ENCODE measurements at places on chromosomes 11 and 22.

DNA sequence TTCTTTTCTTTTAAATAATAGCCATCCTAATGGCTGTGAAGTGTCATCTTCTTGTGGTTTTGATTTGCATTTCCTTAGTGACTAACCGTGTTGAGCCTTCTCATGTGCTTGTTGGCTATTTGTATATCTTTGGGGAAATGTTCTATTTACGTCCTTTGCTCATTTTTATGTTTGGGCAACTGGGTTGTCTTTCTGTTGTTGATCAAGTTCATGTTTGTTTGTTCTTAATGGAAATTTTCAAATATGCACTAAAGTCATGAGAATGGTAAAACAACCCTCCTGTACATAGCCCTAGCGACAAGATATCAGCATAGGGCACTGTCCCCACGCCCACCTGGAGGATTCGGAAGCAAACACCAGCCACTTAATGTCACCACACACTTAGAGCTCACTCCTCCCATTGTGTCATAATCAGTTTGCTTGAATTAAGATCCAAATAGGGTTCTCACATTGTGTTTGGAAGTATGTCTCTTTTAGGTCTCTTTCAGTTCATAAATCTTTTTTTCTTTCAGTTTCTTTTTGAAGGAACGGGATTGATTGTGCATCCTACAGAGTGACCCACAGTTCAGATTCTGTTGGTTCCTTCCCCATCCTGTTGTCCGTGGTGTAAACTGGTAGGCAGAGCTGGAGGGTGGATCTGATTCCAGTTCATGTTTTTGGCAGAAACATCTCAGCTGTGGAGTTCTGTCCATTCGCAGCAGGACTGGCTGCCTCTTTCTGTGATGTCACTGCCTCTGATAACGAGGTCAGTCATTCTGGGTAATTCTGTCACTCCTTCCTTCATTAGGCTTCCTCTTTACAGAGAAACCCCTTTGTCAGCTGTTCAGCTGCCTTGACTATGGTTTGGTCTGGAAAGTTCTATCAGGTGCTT is 26.4 kb upstream of the ADORA2A start:
- peaks cover 15% of the 10 kb centered on the region for H3K36me3 ChIP-seq
- H3K4me1 ChIP-seq: peaks cover 38% of the 10 kb centered on the region
- H3K27me3 ChIP-seq: no peaks in the 10 kb centered on the region
- peak overlapping the region; percentile 95 for H3K27ac ChIP-seq

GRCh38 chr22:21933910-21934309 is 18.7 kb downstream of the PPM1F start:
- H3K36me3 ChIP-seq: peaks cover 10% of the 10 kb centered on the region
- peaks cover 17% of the 10 kb centered on the region for H3K4me1 ChIP-seq
- no peak overlapping the region for H3K27ac ChIP-seq
- DNase-seq: no peak
- no peak overlapping the region for H3K4me3 ChIP-seq
- H3K27me3 ChIP-seq: no peaks in the 10 kb centered on the region

GRCh38 chr11:101442171-101442570 is 141.6 kb downstream of the TRPC6 start:
- no peak for DNase-seq
- no peaks in the 10 kb centered on the region for H3K36me3 ChIP-seq
- no peaks in the 10 kb centered on the region for H3K27me3 ChIP-seq
- H3K27ac ChIP-seq: no peak overlapping the region

DNA sequence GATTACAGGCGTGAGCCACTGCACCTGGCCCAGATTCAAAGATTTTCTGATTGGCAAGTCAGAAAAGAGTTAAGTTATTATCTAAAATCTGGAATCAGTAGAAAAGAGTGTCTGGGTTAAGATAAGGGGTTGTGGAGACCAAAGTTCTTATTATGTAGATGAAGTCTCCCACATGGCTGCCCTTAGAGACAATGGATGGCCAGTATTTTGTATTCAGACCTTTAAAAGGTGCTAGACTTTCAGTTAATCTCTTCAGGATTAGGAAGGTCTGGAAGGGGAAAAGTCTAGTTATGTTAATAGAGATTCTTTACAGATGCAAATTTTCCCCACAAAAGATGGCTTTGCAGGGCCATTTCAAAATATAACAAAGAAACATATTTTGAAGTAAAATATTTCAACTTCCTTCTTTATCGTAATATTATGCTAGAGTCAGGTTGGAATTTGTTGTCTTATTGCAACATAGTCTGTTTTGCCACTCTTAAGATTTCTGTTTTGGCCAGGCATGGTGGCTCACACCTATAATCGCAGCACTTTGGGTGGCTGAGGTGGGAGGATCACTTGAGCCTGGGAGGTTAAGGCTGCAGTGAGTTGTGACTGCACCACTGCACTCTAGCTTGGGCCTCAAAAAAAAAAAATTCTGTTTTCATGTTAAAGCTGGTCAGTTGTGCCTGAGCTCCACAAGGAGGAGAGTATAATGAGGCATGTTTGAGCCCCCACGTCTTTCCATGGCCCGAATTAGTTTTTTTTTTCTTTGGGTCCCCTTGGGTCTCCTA is 14.0 kb downstream of the GRAMD1B start:
- H3K36me3 ChIP-seq: no peaks in the 10 kb centered on the region
- H3K4me3 ChIP-seq: no peak overlapping the region
- H3K27ac ChIP-seq: no peak overlapping the region
- no peak for DNase-seq
- H3K27me3 ChIP-seq: peaks cover 4% of the 10 kb centered on the region
- H3K4me1 ChIP-seq: no peaks in the 10 kb centered on the region

GRCh38 chr11:30868626-30869081 is 282.5 kb upstream of the MPPED2 start:
- DNase-seq: no peak
- peaks cover 2% of the 10 kb centered on the region for H3K27me3 ChIP-seq
- no peak overlapping the region for H3K27ac ChIP-seq
- no peaks in the 10 kb centered on the region for H3K4me1 ChIP-seq
- H3K4me3 ChIP-seq: no peak overlapping the region

- no peak overlapping the region for H3K4me3 ChIP-seq
- H3K4me1 ChIP-seq: peaks cover 44% of the 10 kb centered on the region
- no peak for DNase-seq
- H3K27ac ChIP-seq: no peak overlapping the region
Observed at GRCh38 chr11:134226806-134227325, 2.4 kb downstream of the VPS26B start.

- H3K4me3 ChIP-seq: no peak overlapping the region
- H3K27ac ChIP-seq: no peak overlapping the region
- H3K27me3 ChIP-seq: peaks cover 8% of the 10 kb centered on the region
Observed at GRCh38 chr11:100632941-100633452, 54.1 kb upstream of the ARHGAP42 start.

DNA sequence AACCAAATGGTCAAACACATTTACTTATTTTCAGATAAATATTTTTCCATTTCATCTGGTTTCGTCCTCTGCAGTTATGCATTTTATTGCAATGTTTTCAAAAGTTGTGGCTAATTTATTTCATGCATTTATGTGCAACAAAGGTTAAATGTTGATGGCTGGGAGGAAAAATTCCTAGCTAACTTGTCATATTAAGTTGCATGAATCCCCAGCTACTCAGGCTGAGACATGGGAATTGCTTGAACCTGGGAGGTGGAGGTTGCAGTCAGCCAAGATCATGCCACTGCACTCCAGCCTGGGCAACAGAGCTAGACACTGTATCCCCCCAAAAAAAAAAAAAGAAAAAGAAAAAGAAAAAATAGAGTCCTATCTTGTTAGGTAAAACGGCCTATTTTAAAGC is 1862.4 kb upstream of the RAG2 start:
- no peaks in the 10 kb centered on the region for H3K4me1 ChIP-seq
- no peak overlapping the region for H3K4me3 ChIP-seq
- DNase-seq: no peak
- no peaks in the 10 kb centered on the region for H3K27me3 ChIP-seq
